ENCODE measurements at places on chromosomes 2 and 18. TPM values are rescaled to one million over a fixed set of nuclear protein-coding genes. Genes with fewer than 3 reads are reported as not detected.

XIRP2 gene
- 0.51 TPM for total RNA-seq

FHOD3 gene
- total RNA-seq, result 347 TPM

GALNT5 gene
- 2.4 TPM for total RNA-seq

PXDN gene
- 129 TPM for total RNA-seq

GREB1 gene
- 32.6 TPM for total RNA-seq

SLC8A1 gene
- 492 TPM for total RNA-seq

TYMS gene
- total RNA-seq, result 86.5 TPM

BOLL gene
- total RNA-seq, result 0.28 TPM

Measured in cardiac muscle cell (in vitro differentiated cells and primary cell).